ENCODE measurements at places on chromosomes 3 and 15.

DNA sequence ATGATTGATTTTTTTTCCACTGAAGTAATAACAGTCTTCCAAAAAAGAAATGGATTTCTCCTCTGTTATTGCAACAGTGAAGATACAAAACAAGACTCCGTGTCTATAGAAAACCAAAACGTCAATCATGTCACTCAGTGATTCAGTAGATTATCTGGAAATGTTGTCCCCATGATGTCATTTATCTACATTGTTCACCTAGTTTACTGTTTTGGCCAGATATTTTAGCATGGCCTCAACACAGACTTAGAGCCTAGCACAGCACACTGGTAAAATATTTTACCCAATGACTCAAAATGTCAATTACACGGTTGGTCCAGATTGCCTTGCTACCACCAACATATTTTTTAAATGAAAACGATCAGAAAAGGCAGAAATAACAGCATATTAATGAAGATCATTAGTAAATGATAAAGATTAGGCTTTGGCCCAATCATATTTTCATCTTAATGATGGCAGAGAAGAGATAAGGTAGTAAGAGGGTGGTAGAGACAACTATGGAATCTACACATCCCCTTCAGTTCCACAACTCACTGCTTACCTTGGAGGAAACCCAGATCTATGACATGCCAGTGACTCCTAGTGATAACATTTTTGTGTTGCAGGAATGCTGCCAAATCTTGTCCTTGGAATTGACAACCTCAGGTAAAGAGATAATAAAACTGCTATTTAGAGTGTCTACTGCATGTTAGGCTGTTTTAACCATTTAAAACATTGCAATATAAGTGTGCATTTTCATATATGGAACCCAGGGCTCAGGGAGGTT lies 347.7 kb upstream of the ARPP21 start:
- no peak for DNase-seq

GRCh38 chr3:155805204-155805801 lies 775 bp downstream of the C3orf33 start:
- peak; percentile 21 for DNase-seq

- DNase-seq: no peak
Observed at GRCh38 chr15:48913141-48913540, 35.2 kb downstream of the EID1 start.

- DNase-seq: no peak
Observed at GRCh38 chr3:8777978-8778267, 8.5 kb upstream of the OXTR start.

GRCh38 chr3:176651622-176652021 lies 545.7 kb downstream of the TBL1XR1 start:
- DNase-seq: peak; percentile 10
